HS-27A (cell line): ENCODE measurements at places on chromosomes 1 and 21.

- no peak for DNase-seq
These were observed 76.8 kb downstream of the KIF1B start for GRCh38 chr1:10287023-10287645.

DNA sequence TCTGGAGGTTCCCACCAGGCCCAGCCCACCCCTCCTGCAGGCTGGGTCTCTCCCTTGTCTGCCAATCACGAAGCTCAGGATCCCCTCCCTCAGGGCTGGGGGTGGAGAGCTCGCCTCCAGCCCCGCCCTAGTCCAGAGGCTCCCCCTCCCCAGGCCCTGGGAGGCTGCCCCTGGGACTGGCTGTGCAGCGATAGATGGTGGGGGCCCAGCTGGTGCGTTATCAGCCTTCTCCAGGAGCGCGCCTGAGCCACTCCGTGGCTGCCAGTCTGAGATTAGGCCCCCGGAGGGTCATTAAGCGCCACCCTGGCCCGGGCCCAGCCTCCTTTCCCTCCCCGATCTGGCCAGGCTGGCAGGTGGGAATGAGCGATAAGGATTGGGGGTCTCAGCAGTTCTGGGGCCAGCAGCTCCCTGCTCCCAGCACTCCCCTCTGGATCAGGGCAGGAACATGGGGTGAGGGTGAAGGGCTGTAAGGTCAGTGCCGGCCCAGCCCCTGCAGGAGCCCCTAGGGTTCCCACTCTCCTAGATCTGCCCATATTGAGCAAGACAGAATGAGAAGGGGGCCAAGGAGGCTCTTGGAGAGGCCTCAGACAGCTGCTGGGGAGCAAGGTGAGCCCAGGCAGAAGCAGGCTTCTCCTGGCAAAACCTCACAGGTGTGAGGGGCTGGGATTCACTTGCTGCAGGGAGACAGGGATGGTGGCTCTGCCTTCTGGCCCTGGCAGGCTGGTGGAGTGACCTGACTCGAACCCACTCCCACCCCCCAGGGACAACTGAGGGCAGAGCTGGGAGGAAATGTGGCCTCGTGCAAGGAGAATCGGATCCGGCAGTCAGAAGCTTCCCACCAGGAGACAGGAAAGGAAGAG lies 8.5 kb downstream of the PDZK1IP1 start:
- DNase-seq: no peak

GRCh38 chr21:37073417-37074196 lies 553 bp downstream of the TTC3 start:
- DNase-seq: no peak

GRCh38 chr1:168491527-168492164 lies 52.2 kb downstream of the XCL2 start:
- DNase-seq: no peak

DNA sequence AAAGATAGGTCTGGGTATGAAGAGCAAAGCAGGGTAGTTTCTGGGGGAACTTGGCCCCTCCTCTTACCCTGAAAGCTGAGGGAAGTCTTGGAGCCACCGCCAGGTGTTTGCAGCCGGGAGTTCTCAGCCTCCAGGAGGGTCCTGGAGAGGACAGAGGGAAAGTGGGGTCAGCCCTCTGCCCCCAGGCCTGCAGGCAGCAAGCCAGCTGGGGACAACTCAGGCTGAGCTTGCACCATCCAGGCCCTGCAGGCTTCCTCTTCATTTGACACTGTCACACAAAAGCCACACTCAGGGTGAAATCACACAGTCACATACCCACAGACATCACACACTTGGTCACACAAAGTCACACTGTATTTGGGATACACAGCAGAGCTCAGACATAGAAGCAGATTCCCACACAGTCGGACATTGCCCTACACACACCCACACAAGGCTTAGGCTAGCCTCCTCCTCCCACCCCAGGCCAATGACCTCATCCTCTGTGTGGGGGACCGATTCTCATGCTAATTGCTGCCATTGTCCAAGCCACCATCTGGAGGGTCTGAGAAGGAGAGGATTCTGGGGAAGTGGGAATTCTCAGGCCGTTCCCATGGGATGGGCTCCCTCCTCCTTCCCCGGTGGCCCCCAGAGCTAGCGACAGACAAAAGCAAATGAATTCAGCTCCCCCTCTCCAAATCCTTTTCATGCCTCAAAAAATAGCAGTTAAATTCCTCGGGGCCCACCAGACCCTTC lies 3.7 kb downstream of the NES start:
- DNase-seq: no peak
